A549 treated with RU486 at 1 μM for 4 hours (cell line): ENCODE measurements at places on chromosomes 16 and 17. TPM values are rescaled to one million over a fixed set of nuclear protein-coding genes. Genes with fewer than 3 reads are reported as not detected.

Gene BOLA2
- total RNA-seq: 18.8 to 29.3 TPM (median 27.0 TPM) in 5 replicates

Gene CLEC10A
- not detected in 5 replicates for total RNA-seq

Gene MYH13
- total RNA-seq: not detected in 5 replicates

Gene MPO
- total RNA-seq: not detected in 5 replicates

Gene RASD1
- total RNA-seq: 0.63 to 1.1 TPM (median 0.89 TPM) in 5 replicates

Gene TERB1
- not detected in 5 replicates for total RNA-seq

Gene CDYL2
- 0.19 to 1.1 TPM (median 0.56 TPM) in 5 replicates for total RNA-seq

Gene DOC2A
- 1.7 to 3.3 TPM (median 2.3 TPM) in 5 replicates for total RNA-seq

Gene ADAT1
- total RNA-seq: 28.6 to 42.3 TPM (median 36.9 TPM) in 5 replicates

Gene SEPTIN12
- total RNA-seq: not detected in 5 replicates

Gene MYO15A
- total RNA-seq: 0.30 to 0.63 TPM (median 0.42 TPM) in 5 replicates

Gene ANKRD13B
- total RNA-seq: 18.2 to 28.2 TPM (median 25.1 TPM) in 5 replicates

Gene HOXB7
- total RNA-seq: 31.1 to 41.0 TPM (median 33.2 TPM) in 5 replicates

Gene GSG1L
- not detected in 5 replicates for total RNA-seq

Gene SPATA32
- 0.09 to 0.31 TPM (median 0.13 TPM) in 5 replicates for total RNA-seq

Gene TMIGD1
- total RNA-seq: not detected in 5 replicates

Gene COPRS
- 129 to 194 TPM (median 170 TPM) in 5 replicates for total RNA-seq

Gene PLLP
- total RNA-seq: 1.3 to 1.6 TPM (median 1.3 TPM) in 5 replicates

Gene GGA3
- total RNA-seq: 22.7 to 29.3 TPM (median 27.7 TPM) in 5 replicates

Gene ZMYND15
- total RNA-seq: 0.47 to 0.89 TPM (median 0.56 TPM) in 5 replicates

Gene CA5A
- total RNA-seq: not detected in 5 replicates

Gene DCUN1D3
- 4.2 to 5.2 TPM (median 4.4 TPM) in 5 replicates for total RNA-seq

Gene GP1BA
- not detected in 5 replicates for total RNA-seq

Gene GSDMA
- not detected in 5 replicates for total RNA-seq
